ENCODE measurements at places on chromosomes 13 and 19. TPM values are rescaled to one million over a fixed set of nuclear protein-coding genes. Genes with fewer than 3 reads are reported as not detected.

Gene SIGLEC9
- not detected for total RNA-seq

Gene ZIM2
- not detected for total RNA-seq

Gene FUT2
- 0.08 TPM for total RNA-seq

Gene CD177
- 0.28 TPM for total RNA-seq

Gene TUBA3C
- total RNA-seq = not detected

Gene CEACAM5
- 0.51 TPM for total RNA-seq

Gene PARP4
- total RNA-seq = 44.0 TPM

Gene MEX3D
- 73.7 TPM for total RNA-seq

Gene CKM
- not detected for total RNA-seq

DNA sequence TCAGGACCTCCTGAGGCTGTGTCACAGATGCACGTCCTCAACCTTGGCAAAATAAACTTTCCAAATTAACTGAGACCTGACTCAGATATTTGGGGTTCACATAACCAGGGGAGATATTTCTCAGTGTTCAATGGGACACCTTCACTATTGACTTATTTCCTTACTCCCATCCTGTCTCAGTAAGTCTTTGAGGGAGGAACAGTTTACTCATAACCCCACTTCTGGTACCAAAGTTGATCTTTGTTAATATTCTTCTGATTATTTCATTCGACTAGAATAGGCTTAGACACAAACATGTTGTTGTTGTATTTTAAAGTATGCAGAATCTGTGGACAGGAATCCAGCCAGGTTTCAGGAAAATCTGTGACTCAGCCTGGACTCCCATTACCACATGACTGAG lies 34.6 kb upstream of the CHST8 start:
- H3K36me3 ChIP-seq = no peaks in the 10 kb centered on the region
- H3K27me3 ChIP-seq = peaks cover 6% of the 10 kb centered on the region
- DNase-seq = no peak
- no peak overlapping the region for H3K4me3 ChIP-seq
- no peak overlapping the region for H3K27ac ChIP-seq

DNA sequence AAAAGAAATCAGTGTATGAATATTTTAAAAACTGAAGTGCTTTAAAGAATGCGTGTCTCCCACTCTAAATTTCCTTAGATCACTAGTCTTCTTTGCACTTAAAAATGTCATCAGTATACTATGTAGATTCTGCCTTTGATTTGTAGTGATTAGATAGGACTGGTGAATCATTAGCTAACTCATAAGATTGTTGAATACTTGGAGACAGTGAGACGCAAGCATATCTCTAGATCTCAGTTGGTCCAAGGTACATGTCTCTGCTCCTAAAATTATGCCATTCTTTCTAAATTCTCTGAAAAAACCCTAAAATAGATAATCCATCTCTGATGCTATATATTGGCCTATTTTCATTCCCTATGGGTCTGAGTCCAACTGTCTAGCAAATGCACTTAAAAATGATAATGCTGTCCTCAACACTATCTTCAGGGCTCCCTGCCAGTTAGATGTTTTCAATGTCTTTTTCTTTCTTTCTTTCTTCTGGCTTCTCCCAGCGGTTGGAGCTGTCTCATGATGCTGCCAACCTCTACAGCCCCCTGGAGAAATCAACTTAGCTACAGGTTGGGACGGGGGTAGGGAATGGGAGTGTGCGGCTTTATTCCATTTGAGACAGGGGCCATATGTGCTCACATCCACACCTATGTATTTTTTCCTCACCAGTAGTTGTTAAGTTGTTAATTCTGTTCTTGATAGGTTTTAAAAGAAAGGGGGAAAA lies 301.0 kb downstream of the NDFIP2 start:
- H3K4me3 ChIP-seq = peak overlapping the region; percentile 9
- no peak for DNase-seq
- no peaks in the 10 kb centered on the region for H3K36me3 ChIP-seq
- H3K27me3 ChIP-seq = no peaks in the 10 kb centered on the region

DNA sequence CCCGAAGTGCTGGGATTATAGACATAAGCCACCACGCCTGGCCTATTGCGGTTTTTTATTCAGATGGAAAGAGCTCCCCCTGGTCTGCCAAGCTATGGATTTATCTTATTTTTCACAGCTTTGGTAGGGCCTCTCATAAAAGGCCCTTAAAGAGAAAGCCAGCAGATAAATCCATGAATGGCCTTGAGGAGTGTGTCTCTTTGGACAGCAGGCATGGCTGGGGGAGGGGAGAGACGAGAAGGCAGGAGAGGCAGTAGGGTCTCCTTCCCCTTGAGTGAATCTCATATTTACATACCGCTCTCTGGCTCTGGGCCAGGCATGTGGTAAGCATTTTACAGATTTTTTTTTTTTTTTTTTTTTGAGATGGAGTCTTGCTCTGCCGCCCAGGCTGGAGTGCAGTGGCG lies 25.2 kb downstream of the MARK4 start:
- no peak overlapping the region for H3K27ac ChIP-seq
- no peaks in the 10 kb centered on the region for H3K27me3 ChIP-seq
- no peaks in the 10 kb centered on the region for H3K36me3 ChIP-seq
- no peak overlapping the region for H3K4me3 ChIP-seq
- DNase-seq = no peak

DNA sequence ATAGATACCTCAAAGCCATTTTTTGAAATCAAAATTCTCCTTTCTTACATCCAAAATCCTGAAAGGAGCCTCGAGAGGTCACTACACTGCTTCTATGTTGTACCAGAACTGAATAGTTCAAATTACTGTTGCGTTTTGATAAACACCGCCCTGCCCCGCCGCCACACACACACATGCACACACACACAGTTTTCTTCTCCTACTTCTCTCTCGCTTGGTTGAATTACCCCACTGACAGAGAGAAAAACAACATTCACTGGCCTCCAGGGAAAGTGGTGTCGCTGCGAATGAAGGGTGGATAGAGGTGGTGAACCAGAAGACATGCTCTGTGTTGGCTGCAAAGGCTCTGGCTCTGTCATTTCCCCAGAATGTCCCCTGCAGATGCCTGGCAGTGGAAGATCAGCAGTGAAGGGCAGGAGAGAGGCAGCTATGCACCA lies 183.4 kb upstream of the RFC3 start:
- H3K27ac ChIP-seq = no peak overlapping the region
- no peaks in the 10 kb centered on the region for H3K4me1 ChIP-seq
- H3K4me3 ChIP-seq = no peak overlapping the region

- no peaks in the 10 kb centered on the region for H3K36me3 ChIP-seq
- H3K4me3 ChIP-seq = no peak overlapping the region
- H3K27ac ChIP-seq = no peak overlapping the region
- peaks cover 13% of the 10 kb centered on the region for H3K27me3 ChIP-seq
- DNase-seq = no peak
These were observed 429.0 kb downstream of the TSHZ3 start for GRCh38 chr19:30920222-30920621.

DNA sequence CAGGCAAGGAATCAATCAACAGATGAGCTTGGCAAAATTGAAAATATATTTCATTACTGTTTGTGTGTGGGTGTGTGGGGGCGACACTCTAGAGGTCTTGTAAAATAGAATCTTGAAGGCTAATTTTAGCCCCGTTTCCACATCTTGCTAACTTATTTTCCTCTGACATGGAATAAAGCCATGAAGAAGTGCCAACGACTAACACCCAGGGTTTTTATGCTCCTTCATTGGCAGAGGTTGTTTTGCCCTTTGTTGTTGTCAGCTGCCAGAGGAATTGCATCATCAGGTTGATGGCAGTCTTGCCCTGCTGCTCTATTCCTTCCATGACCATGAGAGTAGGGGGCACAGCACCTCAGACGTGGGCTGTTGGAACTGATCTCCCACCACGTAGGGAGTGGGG lies 30.6 kb upstream of the FAM216B start:
- DNase-seq = no peak
- no peak overlapping the region for H3K4me3 ChIP-seq
- no peaks in the 10 kb centered on the region for H3K4me1 ChIP-seq
- H3K27me3 ChIP-seq = no peaks in the 10 kb centered on the region
- H3K27ac ChIP-seq = no peak overlapping the region

- H3K36me3 ChIP-seq = no peaks in the 10 kb centered on the region
- H3K4me3 ChIP-seq = no peak overlapping the region
- peaks cover 2% of the 10 kb centered on the region for H3K4me1 ChIP-seq
- no peaks in the 10 kb centered on the region for H3K27me3 ChIP-seq
These were observed 127.4 kb downstream of the LMO7 start for GRCh38 chr13:75763512-75763911.

DNA sequence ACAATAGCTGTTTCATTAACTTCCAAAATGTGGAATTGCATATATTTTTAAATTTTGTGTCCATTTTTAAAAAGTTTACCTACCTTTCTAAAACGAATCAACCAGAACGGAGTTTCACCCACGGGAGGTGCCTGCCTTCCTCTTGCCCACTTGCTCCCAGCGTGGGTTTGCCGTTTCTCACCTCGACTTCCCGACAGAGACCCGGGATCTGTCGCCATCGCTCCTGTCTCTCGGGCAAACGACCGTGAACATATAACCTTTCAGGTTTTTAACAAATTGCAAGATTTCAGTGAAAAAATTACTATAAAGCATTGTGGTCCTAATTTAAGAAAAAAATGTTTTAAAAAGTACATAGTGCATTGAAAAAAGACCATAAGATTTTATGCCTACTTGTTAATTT lies 4.2 kb downstream of the TMEM255B start:
- H3K27ac ChIP-seq = no peak overlapping the region
- H3K4me1 ChIP-seq = no peaks in the 10 kb centered on the region
- H3K4me3 ChIP-seq = no peak overlapping the region
- no peaks in the 10 kb centered on the region for H3K27me3 ChIP-seq
- DNase-seq = no peak
- no peaks in the 10 kb centered on the region for H3K36me3 ChIP-seq

GRCh38 chr13:102825921-102826706 lies 19.7 kb upstream of the ERCC5 start:
- H3K27me3 ChIP-seq = no peaks in the 10 kb centered on the region
- DNase-seq = no peak
- H3K4me3 ChIP-seq = no peak overlapping the region
- H3K36me3 ChIP-seq = no peaks in the 10 kb centered on the region
- no peaks in the 10 kb centered on the region for H3K4me1 ChIP-seq

- no peaks in the 10 kb centered on the region for H3K36me3 ChIP-seq
- H3K4me3 ChIP-seq = no peak overlapping the region
- DNase-seq = no peak
- no peaks in the 10 kb centered on the region for H3K27me3 ChIP-seq
- no peaks in the 10 kb centered on the region for H3K4me1 ChIP-seq
These were observed 8.0 kb upstream of the SOX1 start for GRCh38 chr13:112058941-112059340.

DNA sequence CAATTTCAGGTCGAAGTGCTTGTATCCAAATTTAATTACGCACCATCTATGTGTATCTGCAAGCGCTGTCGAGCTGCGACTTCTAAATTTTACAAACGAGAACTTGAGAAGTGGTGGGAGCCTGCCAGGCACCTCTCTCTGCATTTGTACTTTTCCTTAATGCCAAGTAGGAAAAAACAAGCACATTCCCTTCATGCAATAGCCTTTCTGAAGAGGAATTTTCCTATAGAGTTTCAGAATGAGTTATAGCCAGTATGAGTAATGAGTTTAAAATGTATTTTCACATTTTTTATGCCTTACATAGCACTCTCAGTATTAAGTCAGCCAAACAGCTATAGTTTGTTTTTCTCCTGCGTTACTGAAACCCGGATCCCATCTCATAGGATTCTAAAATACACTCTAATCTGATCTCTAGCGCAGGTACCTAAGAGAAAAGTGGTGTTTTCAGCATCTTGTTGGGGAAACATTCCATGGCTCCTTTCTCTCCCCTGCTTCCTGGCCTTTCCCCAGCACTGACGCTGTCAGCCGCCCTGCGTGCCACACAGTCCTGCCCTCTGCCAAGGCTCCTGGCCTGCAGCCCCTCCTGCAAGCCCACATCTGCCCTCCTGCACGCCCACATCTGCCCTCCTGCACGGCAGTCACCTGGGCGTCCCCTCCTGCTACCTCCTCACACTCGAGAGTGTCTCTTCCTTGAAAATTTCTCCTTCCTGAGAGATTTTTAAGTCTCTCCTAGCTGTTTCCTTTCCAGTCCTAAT lies 526.9 kb downstream of the MYO16 start:
- H3K4me1 ChIP-seq = peaks cover 43% of the 10 kb centered on the region
- H3K4me3 ChIP-seq = peak overlapping the region; percentile 2
- no peaks in the 10 kb centered on the region for H3K36me3 ChIP-seq
- peak overlapping the region; percentile 79 for H3K27ac ChIP-seq
- no peaks in the 10 kb centered on the region for H3K27me3 ChIP-seq

- H3K27me3 ChIP-seq = no peaks in the 10 kb centered on the region
- H3K36me3 ChIP-seq = no peaks in the 10 kb centered on the region
- no peak overlapping the region for H3K4me3 ChIP-seq
These were observed 236.7 kb upstream of the CSNK1A1L start for GRCh38 chr13:37342205-37342604.

DNA sequence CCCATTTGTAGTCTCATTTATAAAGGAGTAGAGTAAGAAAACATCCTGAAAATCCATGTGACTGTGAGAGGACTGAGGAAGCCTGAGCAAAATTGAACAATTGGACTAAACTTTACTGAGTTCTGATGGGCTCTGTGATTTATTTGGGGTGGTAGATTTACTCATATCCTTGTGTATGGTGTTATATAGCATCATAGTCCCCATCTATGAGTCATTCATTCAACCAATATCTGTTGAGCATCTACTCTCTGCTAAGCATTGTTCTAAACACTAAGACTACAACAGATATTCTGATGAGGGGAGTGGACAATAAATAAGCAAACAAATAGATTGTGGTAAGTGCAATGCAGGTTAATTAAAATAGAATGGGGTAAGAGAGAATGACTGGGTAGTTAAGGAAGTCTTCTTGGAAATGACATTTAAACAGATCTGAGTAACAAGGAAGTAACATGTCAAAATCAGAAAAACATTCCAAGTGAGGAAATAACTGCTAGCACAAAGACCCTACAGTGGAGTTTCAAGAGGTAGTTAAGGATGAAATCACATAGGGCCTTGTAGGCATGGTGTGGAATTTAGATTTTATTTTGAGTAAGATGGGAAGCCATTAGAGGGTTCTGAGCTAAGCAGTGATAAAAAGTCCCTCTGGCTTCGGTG lies 36.3 kb upstream of the MLNR start:
- no peak for DNase-seq
- no peak overlapping the region for H3K4me3 ChIP-seq
- H3K27ac ChIP-seq = no peak overlapping the region
- peaks cover 5% of the 10 kb centered on the region for H3K36me3 ChIP-seq

DNA sequence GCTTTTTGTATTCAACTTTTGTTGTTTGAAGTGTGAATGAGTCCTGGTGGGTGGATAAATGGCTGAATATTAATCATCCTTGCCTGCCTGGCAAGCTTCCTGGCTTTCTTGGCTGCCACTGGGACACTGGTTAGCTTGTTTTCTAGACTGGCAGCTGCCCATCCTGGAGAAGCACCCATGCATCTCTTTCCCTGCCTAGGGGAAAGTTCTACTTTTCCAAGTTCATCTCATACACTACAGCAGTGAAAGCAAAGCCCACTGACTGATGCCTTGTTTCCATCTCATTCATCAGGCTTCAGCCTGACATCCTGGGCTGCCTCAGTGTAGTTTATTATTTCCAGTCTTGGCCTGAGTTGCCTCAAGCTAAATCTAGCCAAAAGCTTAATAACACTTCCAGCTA lies 244.8 kb downstream of the PCDH20 start:
- no peaks in the 10 kb centered on the region for H3K36me3 ChIP-seq
- DNase-seq = no peak
- H3K4me1 ChIP-seq = no peaks in the 10 kb centered on the region
